ENCODE measurements at places on chromosomes 7 and 10. TPM values are rescaled to one million over a fixed set of nuclear protein-coding genes. Genes with fewer than 3 reads are reported as not detected.

CYREN gene
- polyA plus RNA-seq: 26.3 TPM

VAX1 gene
- polyA plus RNA-seq: not detected

SUPV3L1 gene
- 13.6 TPM for polyA plus RNA-seq

MPP7 gene
- 3.0 TPM for polyA plus RNA-seq

GDF10 gene
- polyA plus RNA-seq: 0.34 TPM

ACBD7 gene
- polyA plus RNA-seq: not detected

RBP3 gene
- polyA plus RNA-seq: not detected

MYH16 gene
- polyA plus RNA-seq: not detected

AMPH gene
- polyA plus RNA-seq: 1.2 TPM

GPR26 gene
- polyA plus RNA-seq: not detected

RGS10 gene
- 3.7 TPM for polyA plus RNA-seq

ANKRD61 gene
- 0.07 TPM for polyA plus RNA-seq

TFR2 gene
- polyA plus RNA-seq: 0.48 TPM

PRLHR gene
- 0.01 TPM for polyA plus RNA-seq

PPP1R17 gene
- not detected for polyA plus RNA-seq

ITPRID1 gene
- not detected for polyA plus RNA-seq

TMEM178B gene
- 0.18 TPM for polyA plus RNA-seq

TMEM229A gene
- 0.04 TPM for polyA plus RNA-seq

PTF1A gene
- polyA plus RNA-seq: not detected

HYCC1 gene
- polyA plus RNA-seq: 18.5 TPM

WASHC2A gene
- polyA plus RNA-seq: 22.0 TPM

SAMD8 gene
- 10.9 TPM for polyA plus RNA-seq

ANKRD1 gene
- 2.5 TPM for polyA plus RNA-seq

C10orf53 gene
- not detected for polyA plus RNA-seq

Data from adipose tissue (tissue), 3 donors.